Stimulated activated memory B cell treated with anti-CD40 and anti-IgM and Interleukin-4, amounts not matched to agents 10 μg/mL and 1 μg/mL and 100 μg/mL, for 72 hours (primary cell): ENCODE measurements at places on chromosomes 1 and 21.

DNA sequence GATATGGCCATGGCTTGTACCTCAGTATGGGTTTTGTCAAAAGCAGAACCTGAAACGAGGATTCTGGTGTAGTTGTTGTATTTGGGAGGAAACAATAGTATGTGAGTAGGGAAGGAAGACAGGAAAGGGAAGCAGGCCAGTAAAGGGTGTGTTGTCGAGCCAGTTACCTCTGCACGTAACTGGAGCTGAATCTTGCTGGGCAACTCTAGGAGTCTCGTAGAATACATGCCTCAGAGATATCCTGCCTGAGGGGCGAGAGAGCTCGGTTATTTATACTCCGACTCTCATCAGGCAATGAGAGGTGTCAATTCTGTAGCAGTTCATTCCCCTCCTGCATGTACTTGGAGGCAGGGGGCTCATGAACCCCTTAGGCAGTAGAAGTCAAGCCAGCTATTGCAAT is 45.9 kb upstream of the KIF26B start:
- no peak for ATAC-seq

DNA sequence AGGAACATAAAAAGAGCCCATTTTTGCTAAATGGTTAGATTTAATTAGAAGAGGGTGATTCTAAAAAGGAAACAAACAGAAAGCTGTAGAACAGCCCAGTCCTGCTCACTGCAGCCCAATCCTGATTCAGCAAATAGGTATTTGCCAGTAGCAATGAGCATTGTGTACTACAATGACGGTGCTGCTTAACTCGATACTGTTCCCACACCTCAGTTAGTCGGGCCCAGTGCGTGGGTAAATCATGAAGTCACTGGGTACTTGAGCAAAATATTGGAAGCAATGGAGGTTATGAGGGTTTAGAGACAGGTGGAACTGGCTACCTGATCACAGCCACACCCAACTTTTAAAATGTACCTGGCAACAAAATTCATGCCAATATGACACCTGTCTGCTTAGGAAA is 101.5 kb upstream of the ADGRL2 start:
- ATAC-seq: no peak

- ATAC-seq: no peak
Measured at GRCh38 chr1:154838461-154838860, 31.6 kb downstream of the KCNN3 start.

DNA sequence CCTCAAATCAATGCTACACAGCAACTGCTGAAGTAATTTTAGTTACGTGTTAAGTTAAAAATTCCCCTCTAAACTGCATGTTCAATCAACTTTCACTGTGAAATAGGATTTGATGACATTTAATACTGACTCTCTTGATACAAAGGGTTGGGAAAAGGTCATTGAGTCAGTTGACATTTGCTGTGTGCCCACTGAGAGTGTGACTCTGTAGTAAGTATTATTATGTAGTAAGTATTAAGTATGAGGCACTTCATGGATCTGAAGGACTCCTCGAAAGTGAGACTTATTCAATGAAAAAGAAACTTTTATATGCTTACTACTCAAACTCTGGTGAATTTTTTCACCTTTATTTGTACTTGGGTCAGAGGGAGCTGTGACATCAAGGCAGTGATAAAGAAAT is 83.1 kb upstream of the S1PR1 start:
- peak; percentile 76 for ATAC-seq

DNA sequence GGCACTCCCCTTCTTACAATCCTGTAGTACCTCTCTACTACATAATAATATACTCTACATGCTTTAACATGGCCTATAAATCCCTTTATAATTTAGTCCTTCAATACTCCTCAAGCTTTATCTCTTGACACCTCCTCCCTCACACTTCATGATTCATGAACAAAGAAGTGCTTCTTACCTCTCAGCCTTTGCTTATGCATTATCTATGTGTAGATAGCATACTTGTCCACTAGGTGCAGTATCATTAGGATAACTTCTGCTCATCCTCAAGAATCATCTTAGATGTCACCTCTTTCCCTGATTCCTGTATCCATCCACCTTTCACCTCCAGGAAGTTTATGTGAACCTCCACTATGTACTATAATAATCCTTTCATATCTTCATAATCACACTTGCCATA is 74.4 kb downstream of the COL24A1 start:
- ATAC-seq: no peak

- ATAC-seq: no peak
Measured at GRCh38 chr1:215636258-215636965, 69.3 kb downstream of the KCTD3 start.

DNA sequence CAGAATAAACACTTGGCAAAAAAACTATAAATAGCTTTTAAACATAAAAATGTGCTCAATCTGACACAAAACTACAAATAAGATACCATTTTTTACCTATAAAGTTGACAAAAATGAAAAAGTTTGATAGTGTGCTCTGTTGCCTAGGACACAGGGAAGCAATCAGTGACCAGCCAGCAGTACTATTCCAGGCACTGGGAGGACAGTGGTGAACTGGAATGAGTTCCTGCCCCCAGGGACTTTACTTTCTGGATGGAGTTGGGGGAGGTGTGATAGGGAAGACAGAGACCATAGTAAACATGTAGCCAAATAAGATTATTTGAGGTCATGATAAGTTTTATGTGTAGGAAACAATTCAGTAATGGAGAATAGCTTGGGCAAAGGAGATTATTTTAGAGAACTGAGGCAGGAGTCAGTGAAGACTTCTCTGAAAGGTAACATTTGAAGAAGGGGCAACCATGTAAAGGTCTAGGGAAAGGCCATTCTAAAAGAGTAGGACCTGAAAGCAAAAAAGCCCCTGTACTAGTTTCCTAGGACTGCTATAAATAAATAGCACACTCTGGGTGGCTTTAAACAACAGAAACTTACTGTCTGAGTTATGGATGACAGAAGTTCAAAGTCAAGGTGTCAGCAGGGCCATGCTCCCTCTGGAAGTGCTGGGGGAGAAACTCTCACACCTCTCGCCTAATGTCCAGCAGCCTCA is 42.0 kb downstream of the EEIG2 start:
- ATAC-seq: no peak

DNA sequence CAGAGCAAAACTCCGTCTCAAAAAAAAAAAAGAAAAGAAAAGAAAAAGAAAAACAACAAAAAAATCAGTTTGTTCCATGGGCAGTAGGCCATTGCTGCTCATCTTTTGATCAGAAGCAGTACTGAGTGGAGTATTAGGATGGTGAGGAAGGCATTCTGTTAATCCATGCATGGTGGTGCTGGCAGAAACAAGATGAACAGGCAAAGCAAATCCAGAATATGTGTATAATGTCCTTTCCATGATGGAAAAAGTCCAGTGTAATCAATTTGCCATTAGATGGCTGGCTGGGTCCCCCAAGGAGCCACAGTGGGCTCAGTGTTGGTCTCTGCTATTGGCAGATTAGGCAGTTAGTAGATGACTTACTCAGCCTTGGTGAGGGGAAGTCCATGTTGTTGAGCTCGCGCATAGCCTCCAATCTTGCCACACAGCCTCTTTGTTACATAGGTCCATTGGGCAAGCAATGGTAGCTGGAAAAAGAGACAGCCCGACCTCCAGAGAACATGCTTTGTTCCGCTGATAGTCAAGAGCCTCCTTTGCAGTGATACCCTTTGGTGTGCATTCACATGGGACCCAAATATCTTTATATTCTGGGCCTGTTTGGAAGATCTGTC is 23.3 kb downstream of the H3-3A start:
- ATAC-seq: no peak

DNA sequence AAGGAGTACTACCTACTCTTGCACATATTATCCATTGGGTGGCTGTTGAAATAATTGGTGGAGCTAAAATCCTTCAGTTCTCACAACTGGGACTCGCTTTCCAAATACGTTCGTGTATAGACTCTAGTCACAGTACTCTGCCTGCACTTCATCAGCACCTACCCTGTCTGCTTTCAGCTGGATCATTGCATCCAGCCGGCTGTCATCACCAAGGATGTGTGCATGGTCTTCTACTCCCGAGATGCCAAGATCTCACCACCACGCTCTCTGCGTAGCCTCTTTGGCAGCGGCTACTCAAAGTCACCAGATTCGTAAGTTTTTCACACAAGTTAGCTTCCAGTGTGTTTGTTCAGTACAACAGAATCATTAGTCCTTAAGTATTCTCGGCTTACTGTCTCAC is 37.3 kb upstream of the PGD start:
- no peak for ATAC-seq

DNA sequence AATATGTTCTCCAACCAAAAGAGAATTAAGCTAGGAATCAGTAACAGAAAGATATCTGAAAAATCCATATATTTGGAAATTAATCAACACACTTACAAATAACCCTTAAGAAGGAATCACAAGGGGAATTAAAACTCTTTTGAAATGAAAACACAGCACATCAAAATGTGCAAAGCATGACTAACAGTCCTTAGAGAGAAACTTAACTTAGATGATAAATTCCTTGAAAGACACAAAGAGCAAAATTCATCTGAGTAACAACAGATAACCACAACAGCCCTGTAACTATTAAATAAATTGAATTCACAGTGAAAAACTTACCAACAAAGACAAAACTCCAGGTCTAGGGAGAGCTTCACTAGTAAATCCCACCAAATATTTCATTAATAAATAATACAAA is 283.8 kb downstream of the SDCCAG8 start:
- ATAC-seq: no peak

DNA sequence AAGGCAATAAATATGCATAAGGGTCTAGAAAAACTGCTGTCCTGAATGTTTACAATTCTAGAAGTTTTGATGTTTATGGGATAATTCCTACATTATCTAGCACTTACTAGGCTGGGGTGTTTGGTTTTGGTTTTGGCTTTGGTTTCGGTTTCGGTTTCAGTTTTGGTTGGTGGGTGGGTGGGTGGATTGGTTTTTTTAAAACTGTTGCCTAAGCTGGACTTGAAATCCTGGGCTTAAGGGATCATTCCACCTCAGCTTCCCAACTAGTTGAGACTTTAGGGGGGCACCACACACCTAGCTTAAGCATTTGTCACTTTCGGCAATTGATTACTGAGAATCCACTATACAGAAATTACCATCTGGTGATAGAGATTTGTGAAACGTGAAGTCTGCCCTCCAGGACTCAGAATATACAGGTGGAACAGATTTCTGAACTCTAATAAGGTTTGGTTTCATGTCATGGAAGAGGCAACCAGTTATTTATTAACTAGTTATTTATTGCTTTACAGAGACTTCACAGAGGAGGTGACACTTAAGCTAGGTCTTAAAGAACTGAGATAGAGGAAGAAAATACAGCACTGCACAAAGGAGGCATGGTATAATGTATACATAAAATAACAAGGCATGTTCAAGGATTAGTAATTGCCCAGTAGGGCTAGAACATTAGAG is 69.6 kb downstream of the PIK3R3 start:
- ATAC-seq: no peak

DNA sequence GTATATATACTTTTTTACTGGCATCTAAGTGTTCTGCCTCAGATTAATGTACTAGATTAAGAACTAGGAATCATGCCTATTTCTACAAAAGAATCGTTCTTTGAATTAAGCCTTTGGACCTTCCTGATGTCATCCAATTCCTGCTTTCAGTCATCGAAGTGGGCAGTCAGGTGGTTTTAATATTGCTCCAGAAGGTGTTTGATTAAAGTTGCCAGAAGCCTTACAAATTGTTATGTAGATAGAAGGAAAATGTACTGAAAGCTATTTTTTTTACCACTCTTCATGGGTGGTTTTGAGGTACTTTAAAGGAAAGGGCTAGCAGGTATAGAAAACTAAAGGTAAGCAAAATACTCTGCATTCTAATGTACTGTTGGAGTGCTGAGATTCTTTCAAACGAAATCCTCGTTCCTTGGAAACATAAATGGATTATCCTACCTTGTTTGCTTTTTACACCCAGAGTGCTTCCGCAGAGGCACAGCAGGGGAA is 716 bp downstream of the CTBS start:
- ATAC-seq: no peak

GRCh38 chr1:216686860-216687766 is 36.1 kb downstream of the ESRRG start:
- no peak for ATAC-seq

DNA sequence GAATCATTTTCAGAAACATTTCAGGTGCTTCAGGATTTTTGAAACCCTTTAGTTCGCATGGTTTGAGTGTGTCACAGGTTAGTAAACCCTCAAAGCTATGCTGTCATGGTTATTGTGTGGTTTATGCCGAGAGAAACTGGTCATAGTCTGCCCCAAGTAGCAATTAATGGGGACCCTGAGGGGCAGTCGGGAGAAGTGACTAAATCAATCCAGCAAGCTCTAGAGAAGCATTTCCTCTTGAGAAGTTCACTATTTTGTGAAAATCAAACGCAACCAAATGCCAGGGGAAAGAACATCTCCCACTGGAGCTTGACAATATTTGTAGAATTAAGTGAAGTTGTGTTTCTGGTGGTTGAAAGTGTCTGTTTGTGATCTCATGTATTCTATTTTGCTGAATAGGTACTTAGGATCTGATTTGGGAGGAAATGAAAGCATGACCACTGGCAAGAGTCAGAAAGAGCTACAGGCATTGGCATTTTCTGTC is 63.0 kb upstream of the BACH1 start:
- peak; percentile 70 for ATAC-seq
